ENCODE measurements at places on chromosomes 13 and 19. TPM values are rescaled to one million over a fixed set of nuclear protein-coding genes. Genes with fewer than 3 reads are reported as not detected.

The SIGLEC10 gene
- 1.1 TPM for total RNA-seq

The PTGER1 gene
- not detected for total RNA-seq

The ADGRE2 gene
- total RNA-seq, result 2.9 TPM

The FFAR2 gene
- 0.58 TPM for total RNA-seq

DNA sequence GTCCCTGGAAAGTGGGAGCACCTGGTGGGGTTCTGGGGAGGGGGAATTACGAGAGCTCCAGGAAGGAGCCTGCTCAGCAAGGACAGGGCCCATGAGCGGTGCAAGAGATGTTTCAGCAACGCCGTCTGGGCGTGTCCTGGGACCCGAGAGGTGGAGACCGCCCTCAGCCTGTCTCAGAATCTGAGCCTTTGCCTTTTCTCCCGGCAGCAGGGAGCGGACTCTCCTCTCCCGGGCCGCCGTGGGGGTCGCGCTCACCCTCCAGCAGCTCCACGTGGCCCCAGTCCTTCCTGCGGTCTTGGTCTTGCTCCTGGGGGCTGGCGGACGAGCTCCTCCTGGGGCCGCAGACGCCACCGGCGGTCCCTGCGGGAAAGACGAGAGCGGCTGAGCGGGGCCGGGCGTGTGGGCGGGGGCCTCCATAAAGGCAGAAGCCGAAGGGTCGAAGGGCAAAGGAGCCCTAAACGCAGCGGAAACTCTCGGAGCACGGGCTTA is 714 bp downstream of the POLRMT start:
- ATAC-seq, result peak; percentile 11

DNA sequence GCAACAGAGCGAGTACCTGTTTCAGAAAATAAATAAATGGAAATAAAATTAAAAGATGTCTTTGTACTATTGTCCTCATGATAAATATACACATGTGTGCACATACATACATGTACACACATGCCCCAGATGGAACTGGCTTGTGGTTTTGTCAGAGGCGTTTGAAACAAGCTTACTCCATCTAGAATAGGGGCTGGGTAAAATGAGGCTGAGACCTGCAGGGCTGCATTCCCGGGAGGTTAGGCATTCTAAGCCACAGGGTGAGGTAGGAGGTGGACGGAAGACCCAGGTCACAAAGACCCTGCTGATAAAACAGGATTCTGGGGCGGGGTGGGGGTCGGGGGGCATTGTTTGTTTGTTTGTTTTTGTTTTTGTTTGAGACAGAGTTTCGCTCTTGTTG is 8.1 kb upstream of the SIN3B start:
- no peak for ATAC-seq

DNA sequence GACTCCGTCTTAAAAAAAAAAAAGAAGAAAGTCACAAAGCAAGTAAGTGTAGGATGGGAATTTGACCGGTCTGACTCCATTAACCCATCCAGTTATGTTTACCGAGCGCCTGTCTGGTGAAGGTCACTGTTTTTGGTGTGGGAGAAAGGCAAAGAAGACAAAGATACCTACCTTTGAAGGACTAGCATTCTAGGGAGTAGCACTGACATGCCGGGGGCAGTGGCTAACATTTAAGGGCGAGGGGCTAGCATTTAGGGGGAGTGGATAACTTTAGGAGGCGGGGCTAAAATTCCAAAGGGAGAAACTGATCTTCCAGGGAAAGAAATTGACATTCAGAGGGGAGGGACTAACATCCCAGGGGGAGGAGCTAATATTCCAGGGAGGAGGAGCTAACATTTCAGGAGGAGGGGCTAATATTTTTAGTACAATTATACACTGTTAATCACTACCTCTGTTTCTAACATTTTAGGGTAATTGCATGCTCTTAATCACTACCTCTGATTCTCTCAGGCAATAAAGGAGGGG is 8.7 kb downstream of the GPR32 start:
- ATAC-seq, result no peak

GRCh38 chr13:112767506-112768471 is 78.0 kb downstream of the ATP11A start:
- no peak for ATAC-seq
